Activated T-cell treated with anti-CD3 and anti-CD28 coated beads for 4 hours (primary cell): ENCODE measurements at places on chromosomes 6 and 20.
A peak's percentile ranks its signal among the peaks of the same experiment; 100 is the strongest.

GRCh38 chr6:49401063-49401462 is 62.0 kb downstream of the MMUT start:
- DNase-seq, result no peak

DNA sequence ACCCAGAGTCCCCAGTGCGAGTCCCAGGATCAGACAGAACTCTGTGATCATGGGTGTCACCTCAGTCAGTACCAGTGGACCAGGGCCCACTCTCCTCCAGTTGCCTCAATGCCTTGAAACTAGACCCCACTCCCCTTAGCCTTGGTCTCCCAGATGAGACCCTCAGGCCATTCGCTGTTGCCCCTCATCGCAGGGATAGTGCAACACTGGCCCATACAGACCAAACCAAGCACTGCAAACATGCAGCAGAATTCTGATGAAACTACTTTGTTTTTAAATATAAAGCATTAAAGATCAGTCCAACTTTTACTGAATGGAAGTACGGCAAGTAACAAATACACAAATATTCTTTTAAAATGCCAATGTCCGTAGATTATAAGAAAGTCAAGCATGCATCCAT is 101.2 kb upstream of the NT5E start:
- DNase-seq, result no peak

- no peak for DNase-seq
These were observed 14.4 kb downstream of the DLL1 start for GRCh38 chr6:170276369-170277057.

DNA sequence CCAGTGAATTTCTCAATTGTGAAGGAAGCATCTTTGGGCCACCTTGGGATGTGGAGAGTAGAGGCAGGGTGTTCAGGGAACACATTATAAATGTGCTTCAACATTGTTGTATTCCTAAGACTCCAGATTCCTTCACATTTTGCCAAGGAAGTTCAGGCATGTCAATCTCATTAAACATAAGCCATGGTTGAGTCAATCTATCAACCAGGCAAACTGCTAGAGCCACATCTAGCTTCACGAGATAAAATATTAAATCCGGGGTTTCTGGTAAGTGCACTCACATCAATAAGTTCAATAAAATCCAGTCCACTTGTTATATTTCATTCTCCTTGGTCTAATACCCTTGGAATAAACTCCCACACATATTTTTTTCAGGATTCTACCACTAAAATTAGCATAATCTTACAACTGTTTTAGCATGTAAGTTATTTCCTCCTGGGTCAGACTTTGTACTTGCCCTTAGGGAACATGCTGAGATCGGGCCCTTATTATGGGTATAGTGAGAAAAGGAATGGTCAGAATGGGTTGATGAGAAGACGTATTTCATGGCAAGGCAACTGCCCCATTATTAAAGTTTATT is 93.6 kb downstream of the ADTRP start:
- no peak for DNase-seq

- DNase-seq, result no peak
These were observed 3.9 kb upstream of the LSM14B start for GRCh38 chr20:62118113-62119043.

DNA sequence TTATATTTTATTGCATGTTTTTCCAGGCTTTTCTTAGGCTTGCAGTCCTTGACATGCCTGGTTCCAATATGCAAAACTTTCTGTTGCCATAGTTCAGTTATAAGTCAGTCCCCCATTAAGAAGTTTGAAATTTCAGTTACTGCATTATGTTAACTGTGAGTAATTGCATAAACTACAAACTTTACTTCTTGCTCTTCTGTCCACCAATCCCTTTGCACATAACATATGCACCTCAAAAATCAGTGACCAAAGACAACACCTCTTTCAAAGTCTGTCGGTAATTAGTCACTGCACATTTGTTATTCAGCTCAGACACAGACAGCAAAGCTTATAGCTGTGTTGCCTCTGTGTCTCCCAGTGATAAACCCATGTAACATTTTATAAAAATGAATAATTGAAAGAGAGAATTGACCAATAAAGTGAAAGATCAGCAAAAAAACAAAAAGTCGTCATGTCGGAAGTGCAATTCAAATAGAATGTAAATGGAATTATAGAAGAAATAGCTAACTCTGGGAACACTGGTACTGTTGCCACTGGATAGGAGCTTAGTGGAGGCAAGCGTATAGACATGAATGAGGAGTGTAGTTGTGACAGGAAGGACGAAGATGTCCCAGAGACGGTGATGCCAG is 50.3 kb upstream of the BTBD3 start:
- DNase-seq, result no peak

DNA sequence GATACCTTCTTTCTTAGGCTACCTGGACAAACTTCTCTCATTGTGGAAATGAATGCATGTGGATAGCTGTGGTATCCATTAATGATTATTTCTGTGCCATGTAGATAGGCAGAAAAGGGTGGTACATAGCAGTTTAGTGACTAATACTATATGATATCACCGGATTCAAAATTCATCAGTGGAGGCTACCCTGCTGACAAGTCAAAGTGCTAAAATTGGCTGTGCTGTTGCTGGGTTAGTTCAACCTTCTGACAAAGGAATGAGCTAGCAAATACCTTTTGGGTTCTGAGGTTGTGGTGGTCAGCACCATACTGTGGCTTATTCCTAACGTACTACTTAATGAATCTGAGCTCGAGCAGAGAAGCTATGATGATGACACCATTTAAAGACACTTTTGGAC is 109.1 kb downstream of the TFAP2B start:
- DNase-seq, result no peak

DNA sequence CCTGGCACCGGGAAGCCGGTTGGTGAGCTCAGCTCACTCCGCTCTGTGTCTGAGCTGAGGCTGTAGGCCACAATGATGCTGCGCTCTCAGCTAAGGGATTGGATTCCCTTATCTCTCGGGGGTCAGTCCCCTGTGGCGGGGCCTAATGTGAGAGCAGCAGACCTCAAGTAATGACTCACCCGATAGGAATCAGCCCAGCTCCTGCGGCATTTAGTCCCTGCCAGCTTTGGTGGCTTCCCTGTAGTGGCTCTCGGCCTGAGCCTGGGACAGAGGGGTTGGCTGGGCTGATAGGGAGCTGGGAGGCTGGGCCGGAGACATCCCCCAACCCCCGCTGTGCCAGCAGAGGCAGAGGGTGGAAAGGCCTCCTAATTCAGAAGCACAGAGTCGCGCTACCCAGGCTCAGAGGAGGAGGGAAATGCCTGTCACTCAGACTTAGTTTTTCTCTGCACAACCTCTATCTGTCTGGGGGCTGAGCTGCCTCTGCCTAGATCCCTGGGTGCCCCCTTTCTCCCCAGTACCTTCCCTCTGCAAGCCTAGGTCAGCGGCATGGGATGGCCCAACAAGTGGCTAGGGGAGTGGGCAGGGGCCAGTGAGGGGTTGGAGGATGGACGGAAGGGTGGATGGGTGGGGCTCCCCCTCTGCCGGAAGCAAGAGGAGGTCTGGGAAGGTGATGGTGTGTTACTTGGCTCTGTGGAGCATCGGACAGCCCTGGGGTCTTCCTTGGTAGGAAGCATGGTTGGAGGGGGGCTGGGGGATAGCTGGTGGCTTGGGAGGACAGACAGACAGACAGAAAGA is 92.2 kb downstream of the CDH22 start:
- DNase-seq, result no peak

DNA sequence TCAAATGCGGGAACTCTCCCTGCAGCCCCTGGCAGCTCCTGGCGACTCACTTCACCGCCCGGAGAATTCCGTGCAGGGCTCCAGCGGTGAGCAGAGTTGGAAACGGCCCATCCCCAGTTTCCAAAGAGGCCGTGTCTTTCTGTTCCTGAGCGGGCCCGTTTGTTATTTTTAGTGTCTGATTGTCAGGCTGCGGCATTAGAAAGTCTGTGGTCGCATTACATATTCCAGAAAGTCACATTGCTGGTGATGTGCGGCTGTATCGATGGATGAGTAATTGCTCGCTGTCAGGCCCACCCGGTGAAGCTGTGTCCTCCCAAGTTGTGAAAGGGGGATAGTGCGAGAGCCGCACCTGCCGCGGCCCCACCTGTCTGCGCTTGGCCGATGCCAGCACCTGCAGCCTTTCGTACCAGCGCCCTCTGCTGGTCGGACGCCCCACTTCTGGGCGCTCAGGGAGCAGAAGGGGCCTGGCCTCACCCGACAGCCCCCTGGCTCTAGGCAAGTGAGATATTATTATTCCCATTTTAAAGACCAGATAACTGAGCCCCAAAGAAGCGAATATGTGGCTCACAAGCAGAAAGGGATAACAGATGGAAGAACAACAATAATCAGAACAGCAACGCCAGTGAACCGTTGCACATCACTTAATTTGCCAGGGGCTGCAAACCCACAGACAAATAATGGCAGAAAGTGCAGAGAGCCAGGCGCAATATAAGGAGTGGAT is 244.9 kb downstream of the TSHZ2 start:
- DNase-seq, result peak; percentile 83

- DNase-seq, result no peak
These were observed 307.5 kb downstream of the DHX35 start for GRCh38 chr20:39269493-39270217.

DNA sequence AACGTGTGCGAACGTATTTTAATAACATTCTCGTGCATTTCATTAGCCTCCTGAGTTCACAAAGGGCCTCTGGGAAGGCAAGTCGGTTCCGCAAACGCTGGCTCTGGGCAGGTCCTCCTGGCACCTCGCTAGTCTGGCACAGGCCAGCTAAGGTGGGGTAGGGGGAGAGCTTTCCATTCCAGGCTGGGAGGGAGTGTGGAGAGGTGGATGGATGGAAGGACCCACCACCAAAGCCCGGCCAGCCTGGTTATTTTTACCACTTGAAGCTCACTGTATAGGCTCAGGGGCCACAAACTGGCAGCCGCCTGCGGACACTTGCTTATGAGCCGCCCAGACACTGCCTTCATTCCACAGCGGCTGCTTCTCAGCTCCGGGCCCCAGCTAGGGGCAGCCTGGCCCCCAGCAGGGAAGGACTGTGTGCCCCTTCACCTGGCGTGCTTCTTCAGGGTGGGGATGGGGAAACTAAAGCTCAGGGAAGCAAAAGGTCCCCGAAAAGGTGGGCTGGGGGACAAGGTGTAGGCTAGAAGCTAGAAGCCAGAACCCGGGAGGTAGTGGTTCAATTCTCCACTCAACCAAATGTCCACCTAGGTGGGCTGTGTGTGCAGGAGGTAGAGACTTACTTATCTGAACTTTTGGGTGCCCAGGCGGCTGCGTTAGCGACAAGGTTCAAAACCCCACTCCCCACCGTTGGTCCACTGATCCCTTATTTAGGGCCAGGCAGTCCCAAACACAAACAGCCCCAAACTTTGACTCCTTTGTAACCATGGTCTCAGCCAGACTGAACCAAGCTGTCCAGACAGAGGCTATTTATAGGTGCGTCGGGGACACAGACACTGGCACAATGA is 1.7 kb downstream of the PMEPA1 start:
- DNase-seq, result no peak

DNA sequence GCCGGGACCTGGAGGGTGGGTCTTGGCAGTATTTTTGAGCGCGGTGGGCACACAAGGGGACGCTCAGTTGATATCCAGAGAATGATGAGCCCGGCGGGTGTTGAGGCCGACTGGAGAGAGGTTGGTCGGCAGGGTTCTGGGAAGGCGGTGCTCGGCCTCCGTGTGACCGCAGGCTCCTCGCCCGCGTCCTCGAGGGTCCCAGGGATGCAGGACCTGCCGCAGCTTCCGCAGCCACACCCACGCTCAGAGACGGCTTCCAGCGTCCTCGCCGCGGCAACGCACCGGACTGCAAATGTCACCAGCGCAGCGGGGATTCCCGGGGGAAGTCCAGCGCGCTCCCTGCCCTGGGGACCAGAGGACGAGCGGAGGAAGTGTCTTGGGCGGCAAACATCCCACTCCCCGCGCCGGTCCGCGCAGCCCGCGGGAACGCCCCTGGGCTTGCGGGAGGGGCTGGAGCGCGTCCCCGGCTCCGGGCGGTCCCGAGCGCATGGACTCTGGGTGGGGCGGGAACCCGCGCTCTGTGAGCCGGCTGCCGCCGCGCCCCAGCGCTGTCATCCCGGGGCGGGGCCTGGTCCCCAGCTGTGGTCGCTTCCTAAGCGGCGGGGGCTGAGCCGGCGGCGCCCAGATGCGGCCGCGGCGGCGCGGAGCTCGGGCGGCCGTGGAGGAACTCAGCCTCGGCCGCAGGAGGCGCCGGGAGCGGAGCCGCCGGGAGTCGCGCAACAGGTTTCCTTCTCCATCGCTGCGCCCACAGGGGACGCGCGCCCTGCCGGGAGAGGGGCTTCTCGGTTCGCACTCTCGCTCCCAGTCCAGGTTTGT is at the start of gene STX11:
Gene STX11 (plus strand): TSS at position 624 of the 816 bp plus-strand sequence. CDS start 36,111 bp downstream, outside the sequence.
- DNase-seq, result peak; percentile 61
